ENCODE measurements at places on chromosomes 3 and 15.

DNA sequence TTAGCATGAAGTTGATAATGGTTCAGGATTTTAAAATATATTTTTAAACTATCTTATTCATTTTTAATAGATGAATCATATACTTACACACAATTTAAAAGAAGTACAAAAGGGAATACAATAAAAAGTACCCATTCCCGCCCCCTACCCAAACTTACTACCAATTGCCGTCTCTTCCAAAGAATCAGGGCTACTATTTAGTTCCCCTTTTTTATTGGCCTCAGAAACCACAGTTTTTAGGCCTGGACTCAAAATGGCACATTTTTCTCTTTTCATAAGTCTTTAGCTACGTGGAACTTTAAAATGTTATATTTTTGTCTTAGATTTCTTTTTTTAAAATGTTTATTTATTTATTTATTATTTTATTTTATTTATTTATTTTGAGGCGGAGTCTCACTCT lies 18.0 kb downstream of the LRRK1 start:
- no peak for DNase-seq

- DNase-seq = no peak
Measured at GRCh38 chr3:162130582-162130981, 634.0 kb downstream of the OTOL1 start.

- no peak for DNase-seq
Measured at GRCh38 chr3:48674505-48674904, 11.2 kb downstream of the NCKIPSD start.

GRCh38 chr3:99012051-99012450 lies 110.6 kb upstream of the DCBLD2 start:
- no peak for DNase-seq

DNA sequence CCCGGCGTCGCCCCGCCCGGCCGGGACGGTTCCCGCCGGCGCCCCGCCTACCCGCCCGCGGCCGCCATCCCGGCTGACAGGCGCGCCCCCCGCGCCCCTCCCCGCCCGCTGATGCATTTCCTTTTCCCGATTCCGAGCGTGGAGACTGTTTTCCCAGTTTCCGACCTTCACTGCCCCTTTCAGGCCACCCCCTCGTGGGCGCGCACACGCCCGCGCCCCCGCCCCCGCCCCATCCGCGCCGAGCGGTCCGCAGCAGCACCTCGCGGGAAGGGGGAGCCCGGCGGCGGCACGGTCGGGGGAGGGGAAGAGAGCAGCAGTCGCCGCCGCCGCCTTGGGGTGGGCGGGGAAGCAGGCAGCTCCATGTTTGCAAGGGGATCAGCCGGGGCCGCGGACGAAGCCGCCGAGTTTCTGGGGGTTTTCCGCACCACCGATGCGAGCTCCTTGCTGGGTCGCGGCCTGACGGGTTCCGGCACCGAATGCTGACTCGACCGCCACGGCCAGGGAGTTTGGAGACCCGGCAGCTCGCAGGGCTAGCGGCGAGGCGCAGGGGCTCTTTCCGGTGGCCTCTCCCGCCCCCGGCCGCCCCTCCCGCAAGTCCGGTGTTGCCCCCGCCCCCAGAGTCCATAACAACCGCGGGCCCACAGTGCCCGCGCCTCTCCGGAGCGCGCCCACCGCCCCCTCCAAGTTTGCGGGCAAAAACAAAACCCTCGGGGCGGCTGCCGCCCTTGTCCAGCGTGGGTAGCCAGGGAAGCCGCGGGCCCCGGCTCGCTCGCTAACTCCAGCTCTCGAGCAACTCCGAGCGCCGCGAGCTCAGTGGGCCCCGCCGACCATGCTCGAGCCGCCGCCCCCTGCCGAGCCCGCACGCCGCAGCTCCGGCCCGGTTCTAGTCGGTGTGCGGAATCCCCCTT lies 3.2 kb upstream of the SIN3A start:
- DNase-seq = peak; percentile 90

DNA sequence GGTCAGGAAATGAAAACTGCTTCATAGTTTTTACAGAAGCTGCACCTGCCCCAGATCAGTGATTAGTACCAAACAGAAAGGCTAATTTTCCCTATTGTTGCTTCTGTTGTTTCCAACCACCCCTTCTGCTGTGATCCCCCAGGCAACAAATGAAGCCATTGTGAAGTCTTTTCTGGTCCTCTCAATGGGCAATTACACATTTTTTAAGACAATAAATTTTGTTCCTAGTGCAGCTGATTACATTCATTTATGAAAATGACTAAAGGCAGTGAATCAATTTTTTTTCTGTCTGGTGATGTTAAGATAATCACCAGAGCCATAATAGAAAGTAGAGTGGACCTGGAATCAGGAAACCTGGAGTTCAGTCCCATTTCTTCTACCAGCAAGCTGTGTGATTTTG lies 32.7 kb downstream of the GLDN start:
- no peak for DNase-seq
